CD4-positive, alpha-beta T cell treated with Interleukin-17A for 1 hour (primary cell): ENCODE measurements at places on chromosomes 6 and 20.

- DNase-seq, result no peak
Measured at GRCh38 chr6:39686976-39687375, 38.2 kb downstream of the KIF6 start.

DNA sequence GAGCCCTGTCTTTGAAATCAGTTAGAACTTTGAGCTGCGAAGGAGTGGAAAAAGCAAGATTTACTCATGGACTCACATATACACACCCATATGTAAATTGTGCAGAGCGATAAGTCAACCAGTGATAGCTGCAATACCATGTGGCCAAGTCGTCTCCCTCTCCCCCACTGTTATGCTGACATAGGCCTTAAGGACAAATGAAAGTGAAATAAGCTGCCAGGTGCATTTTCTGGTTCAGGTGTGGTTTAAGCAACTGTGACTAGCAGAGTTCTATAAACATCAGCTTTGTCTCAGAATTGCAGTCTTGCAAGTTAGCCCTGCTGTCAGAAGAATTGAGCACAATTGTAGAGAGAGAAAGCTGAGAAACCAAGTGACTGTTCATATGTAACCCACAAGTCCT is 9.6 kb downstream of the FAM83B start:
- DNase-seq, result no peak

DNA sequence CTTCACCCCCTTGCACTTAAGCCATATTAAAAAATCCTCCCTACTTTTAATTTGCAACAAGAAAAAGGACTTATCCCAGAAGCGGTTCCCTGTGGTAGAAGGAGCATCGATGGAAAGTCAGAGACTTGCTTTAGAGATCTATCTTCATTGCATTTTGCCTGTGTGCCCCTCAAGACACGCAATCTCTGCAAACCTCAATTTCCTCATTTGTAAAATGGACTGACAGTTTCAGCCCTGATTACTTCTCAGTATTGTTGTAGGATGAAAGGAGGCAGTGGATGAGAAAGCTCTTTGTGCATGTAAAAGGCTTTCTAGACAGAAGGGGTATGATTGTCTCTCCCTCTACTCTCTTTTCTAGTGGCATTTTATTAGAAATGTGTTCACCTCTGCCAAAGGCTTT is 410.2 kb downstream of the CDC5L start:
- no peak for DNase-seq

DNA sequence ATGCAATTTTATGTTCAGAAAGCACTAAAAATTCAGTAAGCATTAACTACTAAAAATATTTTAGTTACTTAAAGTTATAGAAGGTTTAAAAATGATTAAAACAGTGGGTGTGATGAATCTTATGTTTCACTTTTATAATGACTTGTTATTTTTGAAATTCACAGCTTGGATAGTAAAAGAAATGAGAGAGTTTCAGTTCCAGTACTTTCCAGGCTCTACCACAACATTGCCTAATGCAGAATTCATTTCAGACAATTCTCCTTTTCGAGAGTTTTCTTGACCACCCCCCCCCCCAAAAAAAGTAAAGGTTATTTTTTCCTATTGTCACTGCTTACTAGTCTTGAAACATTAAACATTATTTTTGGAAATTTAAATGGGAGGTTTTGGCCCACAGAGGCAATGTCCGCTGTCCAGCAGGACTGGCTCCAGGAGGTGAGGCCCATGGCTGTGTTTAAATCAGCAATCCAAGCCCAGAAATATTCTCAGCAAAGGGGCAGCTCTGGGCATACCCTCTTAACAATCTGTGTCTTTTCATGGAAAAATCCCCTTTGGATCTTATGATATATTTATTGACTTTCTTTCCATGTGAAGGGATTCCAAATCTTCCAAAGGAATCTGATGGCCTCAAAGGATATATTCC is 519.9 kb downstream of the MAFB start:
- DNase-seq, result no peak

DNA sequence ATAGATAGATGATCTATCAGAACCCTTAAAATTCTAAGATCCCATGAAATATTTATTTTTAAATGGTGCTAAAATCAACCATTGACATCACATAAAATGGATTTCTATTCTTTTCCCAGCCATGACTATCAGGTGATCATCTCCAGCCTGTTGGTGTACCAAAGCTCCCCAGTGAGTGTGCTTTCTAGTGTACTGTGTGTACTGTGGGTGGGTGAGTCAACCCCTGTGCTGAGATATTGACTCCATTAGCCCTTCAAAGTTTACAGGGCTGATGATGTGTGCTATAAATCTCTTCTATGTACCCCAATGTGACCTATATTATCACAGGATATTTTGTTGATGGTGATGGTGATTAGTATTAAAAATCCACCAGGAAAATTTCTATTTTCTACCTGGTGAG is 344.6 kb downstream of the MMUT start:
- DNase-seq, result no peak

DNA sequence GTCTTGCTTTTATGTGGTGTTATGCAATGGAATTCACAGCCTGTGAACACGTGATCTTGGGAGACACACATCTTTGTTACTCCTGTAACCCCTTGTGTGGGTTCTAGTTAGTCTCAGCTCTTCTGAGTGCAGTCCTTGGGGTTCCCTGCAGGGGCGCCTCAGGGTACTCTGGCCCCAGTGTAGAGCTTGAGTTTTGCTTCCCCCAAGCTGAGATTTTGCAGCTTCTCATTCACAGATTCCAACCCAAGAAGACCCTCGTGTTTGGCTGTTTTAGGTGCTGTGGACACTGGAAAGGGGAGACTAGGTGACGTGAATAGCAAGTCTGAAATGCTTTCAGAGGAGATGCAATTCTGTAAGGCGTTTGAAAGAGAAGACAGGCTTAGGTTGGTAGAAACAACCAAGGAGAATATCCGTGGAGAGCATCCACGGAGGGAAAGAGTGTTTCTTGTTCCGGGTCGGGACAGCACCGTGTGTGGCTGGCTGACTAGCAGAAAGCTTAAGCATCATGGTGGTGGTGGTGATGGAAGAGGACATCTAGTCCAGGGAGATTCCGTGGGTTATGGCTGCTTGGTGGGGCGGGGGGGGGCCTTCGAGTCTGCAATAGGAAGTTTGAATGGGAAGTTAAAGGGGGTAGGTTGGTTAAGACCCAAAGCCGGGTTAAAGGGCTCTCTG is 30.1 kb downstream of the DUSP22 start:
- DNase-seq, result no peak

GRCh38 chr6:160793652-160794051 is 91.6 kb downstream of the PLG start:
- DNase-seq, result no peak

DNA sequence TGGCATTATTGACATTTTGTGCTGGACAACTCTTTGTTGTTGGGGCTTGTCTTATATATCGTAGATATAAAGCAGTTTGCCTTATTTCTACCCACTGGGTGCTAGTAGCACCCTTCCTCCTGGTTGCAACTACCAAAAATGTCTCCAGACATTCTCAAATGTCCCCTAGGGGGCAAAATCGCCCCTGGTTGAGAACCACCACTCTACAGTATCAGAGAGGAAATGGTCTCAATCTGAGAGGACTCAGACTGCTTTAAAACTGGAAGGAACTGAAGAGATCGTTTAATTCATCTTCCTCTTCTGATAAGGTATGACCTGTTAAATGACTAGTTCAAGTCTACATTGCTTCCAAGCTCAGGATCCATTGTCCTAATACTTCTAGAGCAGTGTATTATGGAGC is 14.9 kb downstream of the SH3BGRL2 start:
- peak; percentile 24 for DNase-seq

- no peak for DNase-seq
Measured at GRCh38 chr6:109718991-109719390, 27.9 kb downstream of the FIG4 start.

DNA sequence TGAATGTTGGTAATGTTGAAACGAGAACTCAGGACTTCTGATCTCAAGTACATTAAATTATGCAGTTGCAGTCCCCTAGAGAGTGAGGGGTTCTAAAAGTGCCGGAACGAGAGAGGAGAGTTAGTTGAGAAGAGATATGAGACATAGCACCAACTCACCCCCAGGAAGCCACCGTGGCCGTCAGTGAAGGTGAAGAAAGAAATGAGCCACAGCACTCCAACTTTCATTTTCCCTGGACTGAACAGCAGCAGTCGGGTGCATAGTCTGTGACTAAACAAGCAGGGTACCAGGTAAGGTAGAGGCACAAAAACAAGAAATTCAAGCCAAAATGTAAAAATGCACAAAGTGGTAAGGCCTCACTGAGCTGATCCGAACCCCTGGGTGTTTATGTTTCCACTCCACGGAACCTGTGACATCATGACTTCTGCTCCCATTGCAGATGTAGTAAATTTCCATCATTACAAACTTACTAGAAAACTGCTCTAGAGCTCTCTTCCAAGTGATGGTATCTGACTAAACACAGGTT is 13.2 kb downstream of the ADGRF1 start:
- DNase-seq, result no peak

DNA sequence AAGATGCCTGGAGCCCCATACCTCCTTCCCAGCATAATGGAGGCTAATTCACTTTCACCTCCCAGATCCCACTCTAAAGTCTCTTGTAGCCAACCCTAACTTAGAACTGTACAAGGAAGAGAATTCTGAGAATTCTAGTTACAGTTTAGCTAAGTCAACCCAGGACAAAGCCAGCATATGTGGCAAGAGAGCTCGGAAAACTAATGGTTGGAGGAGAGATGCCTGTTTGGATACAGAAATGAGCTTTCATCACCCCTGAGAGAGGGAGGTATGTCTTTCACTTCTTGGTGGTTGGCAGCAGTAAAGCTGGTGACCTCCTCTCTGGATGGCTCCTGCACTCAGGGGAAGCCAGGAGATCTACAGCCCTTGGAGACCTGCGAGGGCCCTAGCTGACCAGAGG is 252.6 kb upstream of the SUPT3H start:
- no peak for DNase-seq

GRCh38 chr6:79377888-79378348 is 143.4 kb upstream of the HMGN3 start:
- no peak for DNase-seq

- DNase-seq, result no peak
Measured at GRCh38 chr6:68776354-68776753, 141.3 kb downstream of the ADGRB3 start.

DNA sequence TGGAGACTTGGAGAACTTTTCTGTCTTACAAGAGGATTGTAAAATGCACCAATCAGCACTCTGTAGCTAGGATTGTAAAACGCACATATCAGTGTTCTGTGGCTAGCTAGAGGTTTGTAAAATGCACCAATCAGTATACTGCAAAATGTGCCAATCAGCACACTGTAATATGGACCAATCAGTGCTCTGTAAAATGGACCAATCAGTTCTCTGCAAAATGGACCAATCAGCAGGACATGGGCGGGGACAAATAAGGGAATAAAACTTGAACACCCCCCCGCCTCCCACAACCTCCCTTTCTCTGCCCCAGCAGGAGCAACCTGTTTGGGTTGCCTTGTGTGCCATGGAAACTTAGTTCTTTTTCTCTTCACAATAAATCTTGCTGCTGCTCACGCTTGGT is 12.8 kb upstream of the RPS10 start:
- no peak for DNase-seq

GRCh38 chr6:45386501-45386900 is 8.8 kb upstream of the SUPT3H start:
- no peak for DNase-seq

DNA sequence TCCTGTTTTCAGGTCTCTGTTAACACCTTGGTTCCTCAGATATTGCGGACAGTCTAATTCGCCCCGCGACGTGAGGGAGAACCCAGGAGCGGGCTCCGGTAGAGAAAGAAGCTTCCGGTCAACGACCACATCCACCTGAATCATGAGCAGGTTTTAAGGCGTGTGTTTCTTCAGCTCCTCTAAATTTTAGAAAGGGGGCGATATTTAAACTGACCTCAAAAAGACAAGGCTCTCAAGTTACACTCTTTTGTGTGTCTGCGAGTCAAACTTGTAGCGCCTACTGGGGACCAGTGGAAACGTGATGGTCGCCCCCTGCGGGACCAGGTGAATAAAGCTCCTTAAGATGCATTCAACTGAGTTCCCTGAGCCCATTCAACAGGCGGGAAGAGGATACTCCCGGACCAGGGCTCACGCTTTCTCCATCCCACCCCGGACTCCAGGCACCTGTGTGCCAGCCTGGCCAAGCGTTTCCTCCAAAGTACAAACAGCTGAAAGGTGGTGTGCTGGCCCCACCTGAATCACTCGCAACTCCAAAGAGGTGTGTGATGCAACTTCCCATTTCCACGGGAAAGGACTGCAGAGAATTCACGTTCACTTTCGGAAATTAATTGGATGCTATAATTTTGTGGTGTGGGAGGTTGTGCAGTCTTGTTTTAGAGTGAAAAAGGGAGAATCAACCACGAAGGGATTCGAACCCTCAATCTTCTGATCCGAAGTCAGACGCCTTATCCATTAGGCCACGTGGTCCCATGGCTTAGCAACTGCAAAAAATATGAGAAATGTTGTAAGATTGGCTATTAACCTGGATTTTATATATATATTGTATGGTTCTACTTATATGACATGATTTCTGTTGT is 17.0 kb downstream of the GPX5 start:
- DNase-seq, result peak; percentile 69

DNA sequence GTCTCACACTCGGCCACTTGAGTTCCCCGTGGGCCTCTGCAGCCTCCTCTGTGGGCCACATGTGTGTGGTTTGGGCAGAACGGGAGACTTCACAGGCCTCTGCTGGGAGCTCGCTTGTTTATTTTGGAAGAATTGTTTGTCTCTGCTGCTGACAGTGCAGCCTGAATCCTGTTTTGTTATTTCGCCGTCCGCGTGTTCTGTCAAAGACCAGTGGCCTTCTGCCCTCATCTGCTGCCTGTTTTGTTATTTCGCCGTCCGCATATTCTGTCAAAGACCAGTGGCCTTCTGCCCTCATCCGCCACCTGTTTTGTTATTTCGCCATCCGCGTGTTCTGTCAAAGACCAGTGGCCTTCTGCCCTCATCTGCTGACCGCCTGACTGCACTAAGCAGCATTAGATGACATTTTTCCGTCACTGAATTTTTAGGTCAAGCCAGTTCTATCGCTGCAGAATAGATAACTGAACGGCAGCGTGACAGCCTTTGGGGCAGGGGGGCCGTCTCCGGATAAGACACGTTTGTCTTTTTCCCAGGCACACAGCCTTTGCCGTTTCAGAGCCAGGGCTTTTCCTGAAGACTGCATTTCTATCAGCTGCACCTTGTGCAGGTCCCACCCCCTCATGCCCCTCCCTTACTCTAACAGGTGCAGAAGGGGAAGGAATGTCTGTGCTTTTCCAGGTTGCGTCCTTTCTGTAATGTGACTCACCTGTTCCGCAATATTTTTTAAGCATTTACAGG is 158.5 kb upstream of the AFDN start:
- DNase-seq, result no peak

- no peak for DNase-seq
Measured at GRCh38 chr20:23868321-23868720, 11.2 kb downstream of the CST5 start.

- no peak for DNase-seq
Measured at GRCh38 chr20:17803765-17804164, 104.0 kb downstream of the BANF2 start.
